Common myeloid progenitor, CD34-positive (primary cell): ENCODE measurements at places on chromosomes 12 and 14.

GRCh38 chr12:131115766-131116467 is 162.2 kb downstream of the ADGRD1 start:
- no peak for DNase-seq

DNA sequence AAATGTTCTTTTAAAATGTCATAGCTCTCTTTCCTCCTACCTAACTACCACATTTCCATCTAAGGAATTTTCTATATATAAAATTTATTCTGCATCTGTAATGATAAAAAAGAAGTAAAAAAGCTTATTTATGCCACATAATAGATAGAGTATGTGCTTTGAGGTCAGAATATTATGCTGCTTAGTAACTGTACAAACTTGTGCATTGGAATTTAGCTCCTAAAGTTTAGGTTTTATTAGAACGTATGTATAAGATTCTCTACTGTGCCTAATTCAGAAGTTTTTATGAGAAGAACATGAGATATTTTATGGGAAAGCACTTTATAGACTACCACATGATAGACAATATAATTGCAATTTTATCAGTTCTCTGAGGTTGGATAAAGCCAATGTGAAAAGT is 384.6 kb downstream of the SLC16A7 start:
- no peak for DNase-seq

GRCh38 chr12:42933461-42934081 is 344.0 kb upstream of the PRICKLE1 start:
- DNase-seq, result no peak

DNA sequence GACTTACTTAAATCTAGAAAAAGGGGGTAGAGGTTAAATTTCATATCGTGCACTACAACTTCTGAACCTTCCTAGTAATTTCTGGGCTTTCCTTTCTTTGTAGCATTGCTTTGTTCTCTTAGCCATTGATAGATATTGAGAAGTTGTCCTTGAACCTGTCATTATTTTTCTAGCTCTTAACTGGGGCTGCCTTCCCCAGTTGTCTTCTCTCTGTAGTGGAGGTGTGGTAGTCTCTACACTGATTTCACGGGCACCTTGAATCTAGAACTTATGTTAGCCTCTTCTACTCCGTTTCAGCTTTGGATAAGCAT is 504.0 kb downstream of the PCNX1 start:
- no peak for DNase-seq

DNA sequence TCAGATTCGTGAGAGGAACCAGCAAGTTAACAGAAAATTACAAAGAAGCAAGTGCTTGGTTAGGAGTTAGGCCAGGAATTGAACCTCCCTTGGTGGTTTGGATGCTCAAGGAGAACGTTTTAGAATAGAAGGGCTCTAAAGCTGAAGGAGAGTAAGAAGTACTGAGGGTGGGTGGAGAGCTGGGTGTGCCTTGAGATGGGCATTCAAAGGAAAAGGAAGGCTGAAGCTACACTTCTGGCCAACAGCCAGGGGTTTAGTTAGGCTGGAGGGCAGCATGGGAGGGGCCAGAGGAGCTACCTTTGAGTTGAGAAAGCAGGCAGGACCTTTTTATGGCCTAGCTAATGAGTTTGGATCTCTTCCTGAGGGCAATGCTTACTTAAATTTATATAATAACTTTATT is 421.2 kb downstream of the CCDC91 start:
- DNase-seq, result no peak

DNA sequence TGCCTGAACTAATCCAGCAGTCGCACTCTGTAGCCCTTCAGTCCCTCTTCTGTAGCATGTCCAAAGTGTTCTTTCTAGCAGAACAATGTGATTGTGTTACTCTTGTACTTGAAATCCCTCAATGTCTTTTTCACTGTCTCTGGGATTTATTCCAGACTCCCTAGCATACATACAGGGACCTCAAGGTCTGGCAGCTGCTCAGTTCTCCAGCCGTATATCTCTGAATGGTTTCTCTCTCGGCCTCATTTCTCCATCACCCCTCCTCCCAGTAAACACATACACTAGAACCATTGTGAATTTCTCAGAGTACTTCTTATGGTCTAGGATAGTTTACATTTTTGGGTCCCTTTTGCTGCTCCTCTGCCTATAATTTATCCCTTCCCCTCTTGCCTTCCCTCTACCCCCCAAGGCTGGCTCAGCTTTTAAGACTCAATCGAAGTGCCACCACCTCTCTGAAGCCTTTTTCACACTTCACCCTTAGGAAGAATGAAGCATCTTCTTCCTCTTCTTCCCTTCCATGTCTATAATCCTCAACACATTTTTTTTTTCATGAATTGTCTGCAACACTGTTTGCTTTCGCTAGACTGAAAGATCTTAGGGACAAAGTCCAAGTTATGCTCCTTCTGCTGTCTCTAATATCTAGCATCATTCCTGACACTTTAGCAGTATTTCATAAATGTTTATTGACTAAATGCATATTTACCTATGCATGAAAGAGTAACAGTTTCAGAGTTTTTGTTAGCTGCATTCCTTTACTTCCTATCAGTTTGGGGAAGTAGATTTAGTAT is 446.1 kb downstream of the ZFP36L1 start:
- no peak for DNase-seq

GRCh38 chr12:10052193-10052913 is 21.9 kb downstream of the CLEC9A start:
- DNase-seq, result peak; percentile 62
